Mesothelial cell of epicardium (in vitro differentiated cells): ENCODE measurements at places on chromosomes 3 and 15. TPM values are rescaled to one million over a fixed set of nuclear protein-coding genes. Genes with fewer than 3 reads are reported as not detected.

The REC114 gene
- not detected in 3 replicates for total RNA-seq

DNA sequence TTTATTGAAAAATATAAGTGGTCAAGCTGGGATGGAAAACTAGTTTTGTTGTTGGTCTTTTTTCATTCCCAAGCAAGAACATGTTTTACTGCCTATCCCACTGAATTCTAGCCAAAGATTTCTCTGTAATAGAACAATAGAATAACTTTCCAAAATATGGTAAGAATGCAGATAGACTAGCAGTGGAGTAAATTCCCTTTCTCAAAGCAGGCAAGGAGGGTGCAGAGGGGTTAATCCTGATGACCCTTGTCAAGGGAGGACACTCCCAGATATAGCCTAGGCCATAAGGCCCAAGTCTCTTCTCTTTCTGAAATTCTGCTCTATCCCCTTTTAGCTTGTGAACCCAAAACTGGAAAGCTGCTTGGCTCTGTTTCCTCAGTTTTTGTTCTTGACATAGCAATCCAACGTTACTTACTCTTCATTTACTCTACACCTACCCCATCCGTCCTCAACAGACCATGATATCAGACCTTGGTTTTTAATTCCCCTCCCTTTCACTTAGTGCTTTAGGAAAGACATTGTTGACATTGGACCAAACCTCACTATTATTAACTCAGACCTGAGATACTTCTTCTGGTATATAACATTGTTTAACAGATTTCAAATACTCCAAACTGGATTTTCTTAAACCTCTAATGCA is 453.6 kb upstream of the THBS1 start:
- peak overlapping the region; percentile 81 for H3K27ac ChIP-seq
- no peaks in the 10 kb centered on the region for H3K36me3 ChIP-seq
- peaks cover 18% of the 10 kb centered on the region for H3K4me1 ChIP-seq

- no peak overlapping the region for H3K27ac ChIP-seq
- no peaks in the 10 kb centered on the region for H3K27me3 ChIP-seq
- no peak for DNase-seq
- no peaks in the 10 kb centered on the region for H3K4me1 ChIP-seq
- no peaks in the 10 kb centered on the region for H3K36me3 ChIP-seq
Measured at GRCh38 chr3:183227586-183227985, 25.5 kb upstream of the B3GNT5 start.

DNA sequence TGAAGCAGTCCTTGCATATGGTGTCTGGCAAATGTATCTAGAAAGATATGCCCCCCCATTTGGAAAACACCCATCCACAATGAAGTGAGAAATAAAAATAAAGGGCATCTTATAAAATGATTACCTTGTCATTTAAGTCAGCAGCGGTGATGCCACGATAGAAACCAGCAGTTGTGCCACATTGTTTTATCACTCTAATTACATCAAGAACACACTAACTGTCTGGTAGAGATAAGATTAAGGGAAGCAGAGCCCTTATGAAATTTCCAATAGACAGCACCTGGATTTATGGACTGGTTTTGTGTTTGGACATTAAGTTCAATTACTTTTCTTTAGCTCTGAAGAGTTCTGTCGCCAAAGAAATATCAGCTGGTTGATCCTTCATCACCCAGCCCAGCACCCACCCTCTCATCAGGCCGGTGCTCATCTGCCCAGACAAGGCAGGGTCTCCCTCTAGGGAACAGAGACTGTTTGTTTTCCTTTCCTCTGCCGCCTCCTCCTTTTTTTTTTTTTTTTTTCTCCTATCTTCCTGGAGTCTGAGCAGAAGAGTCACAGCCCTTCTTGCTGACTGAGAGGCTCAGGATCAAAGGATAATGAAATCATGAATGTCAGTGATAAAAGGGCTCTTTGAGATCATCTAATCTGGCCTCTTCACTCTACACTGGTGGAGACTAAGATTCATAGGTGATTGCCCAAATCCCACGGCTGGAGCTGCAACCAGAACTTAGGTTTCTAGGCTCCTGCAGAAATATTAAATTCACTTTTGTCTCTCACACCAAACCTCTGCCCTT is 464.1 kb downstream of the NTRK3 start:
- peaks cover 25% of the 10 kb centered on the region for H3K27me3 ChIP-seq
- H3K27ac ChIP-seq: no peak overlapping the region
- H3K36me3 ChIP-seq: no peaks in the 10 kb centered on the region
- H3K4me1 ChIP-seq: peaks cover 11% of the 10 kb centered on the region
- H3K4me3 ChIP-seq: no peak overlapping the region
- no peak for DNase-seq

DNA sequence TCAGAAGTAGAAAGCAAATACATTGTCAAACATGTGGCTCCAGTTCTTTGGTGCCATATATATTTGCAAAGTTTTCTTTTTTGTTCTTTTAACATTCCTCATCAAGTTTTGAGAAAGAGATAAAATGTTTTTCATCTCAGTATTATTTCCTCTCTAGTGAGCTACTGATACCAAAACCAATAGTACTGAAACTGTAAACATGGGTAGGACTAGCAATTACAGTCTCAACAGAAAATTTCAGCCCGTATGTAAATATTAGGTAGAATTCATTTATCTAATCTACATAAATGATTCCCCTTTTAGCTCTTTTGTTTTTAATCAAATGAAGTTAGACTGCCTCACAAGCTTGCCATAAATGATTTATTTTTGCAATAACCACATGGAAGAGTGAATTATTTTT is 21.4 kb downstream of the SECISBP2L start:
- H3K27ac ChIP-seq: no peak overlapping the region
- DNase-seq: no peak
- no peaks in the 10 kb centered on the region for H3K4me1 ChIP-seq
- no peak overlapping the region for H3K4me3 ChIP-seq

GRCh38 chr3:73332558-73332957 is 271.1 kb downstream of the EBLN2 start:
- no peak overlapping the region for H3K4me3 ChIP-seq
- H3K4me1 ChIP-seq: no peaks in the 10 kb centered on the region
- H3K27me3 ChIP-seq: peaks cover 15% of the 10 kb centered on the region
- H3K27ac ChIP-seq: no peak overlapping the region
